Gastroesophageal sphincter (tissue), 4 donors: ENCODE measurements at places on chromosomes 2 and 18. TPM values are rescaled to one million over a fixed set of nuclear protein-coding genes. Genes with fewer than 3 reads are reported as not detected.

The IAH1 gene
- total RNA-seq: 73.0 TPM

The ST8SIA5 gene
- 0.27 TPM for total RNA-seq

- ATAC-seq: no peak
These were observed 123.2 kb upstream of the TWIST2 start for GRCh38 chr2:238724728-238725127.

The C2orf66 gene
- total RNA-seq: not detected

GRCh38 chr2:118387509-118387908, 299.2 kb downstream of the INSIG2 start:
- ATAC-seq: no peak

DNA sequence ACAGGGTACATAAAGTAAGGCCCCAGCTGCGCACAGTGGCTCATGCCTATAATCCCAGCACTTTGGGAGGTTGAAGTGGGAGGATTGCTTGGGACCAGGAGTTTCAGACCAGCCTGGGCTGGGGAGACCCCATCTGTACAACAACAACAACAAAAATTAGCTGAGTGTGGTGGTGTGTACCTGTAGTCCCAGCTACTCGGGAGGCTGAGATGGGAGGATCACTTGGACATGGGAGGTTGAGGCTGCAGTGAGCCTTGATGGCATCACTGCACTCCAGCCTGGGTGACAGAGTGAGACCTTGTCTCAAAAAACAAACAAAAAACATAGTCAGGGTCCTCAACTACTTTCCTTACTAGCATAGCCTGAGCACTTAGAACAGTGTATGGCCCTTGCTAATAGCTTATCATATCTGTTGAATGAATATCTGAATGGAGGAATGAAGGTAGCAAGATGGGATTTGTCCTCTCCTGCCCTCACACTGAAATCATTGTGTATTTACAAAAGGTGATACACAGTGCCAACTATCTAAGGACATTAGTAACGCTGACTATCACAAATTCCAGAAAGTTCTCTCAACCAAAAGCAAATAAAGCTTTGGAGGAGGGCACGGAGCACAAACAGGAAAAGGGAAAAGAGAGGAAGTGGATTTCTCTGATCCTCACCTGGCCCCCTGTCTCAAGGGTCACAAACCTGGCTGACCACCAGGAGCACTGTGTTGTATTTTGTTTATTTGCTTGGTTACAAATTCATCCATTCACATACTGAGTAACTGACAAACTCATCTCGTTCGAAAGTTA, 38.1 kb downstream of the L3MBTL4 start:
- no peak for ATAC-seq
